ENCODE measurements at places on chromosomes 7 and 10.

- no peak for DNase-seq
Observed at GRCh38 chr7:48004638-48005037, 24.3 kb downstream of the SUN3 start.

- no peak for DNase-seq
Observed at GRCh38 chr7:140033036-140033435, 29.7 kb downstream of the PARP12 start.

GRCh38 chr10:8444630-8445029 is 390.1 kb downstream of the GATA3 start:
- no peak for DNase-seq

DNA sequence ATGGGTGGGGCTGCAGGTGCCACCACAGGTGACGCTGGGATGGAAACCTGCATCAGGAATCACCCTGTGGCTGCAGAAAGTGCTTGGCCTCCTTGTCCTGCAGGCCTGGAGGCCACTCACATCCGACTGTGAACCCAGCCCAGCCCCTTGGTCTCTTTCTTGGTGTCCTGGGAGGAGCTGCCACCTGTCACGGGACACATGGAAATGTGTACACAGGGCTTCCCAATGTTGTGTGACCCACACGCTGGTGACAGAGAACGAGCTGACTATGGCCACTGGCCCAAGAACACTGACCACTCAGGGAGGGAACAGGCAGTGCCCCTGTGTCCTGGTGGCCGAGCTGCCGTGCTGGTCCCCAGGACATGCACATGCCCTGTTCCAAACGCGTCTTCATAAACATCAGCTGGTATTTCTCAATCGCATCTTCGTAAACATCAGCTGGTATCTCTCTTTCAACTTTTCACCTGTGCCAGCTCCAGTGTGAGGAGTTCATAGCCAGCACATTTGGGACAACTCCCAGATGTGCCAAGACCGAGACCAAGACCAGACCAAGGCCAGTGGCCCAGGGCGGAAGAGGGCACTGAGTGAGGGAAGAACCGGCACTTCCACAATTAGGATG is 57.9 kb upstream of the INPP5A start:
- DNase-seq: no peak
